ENCODE measurements at places on chromosomes 7 and 10. TPM values are rescaled to one million over a fixed set of nuclear protein-coding genes. Genes with fewer than 3 reads are reported as not detected.

- DNase-seq: peak; percentile 55
Observed at GRCh38 chr10:44253769-44254462, 131.0 kb downstream of the CXCL12 start.

Gene GIMAP5
- 26.5 TPM for total RNA-seq

DNA sequence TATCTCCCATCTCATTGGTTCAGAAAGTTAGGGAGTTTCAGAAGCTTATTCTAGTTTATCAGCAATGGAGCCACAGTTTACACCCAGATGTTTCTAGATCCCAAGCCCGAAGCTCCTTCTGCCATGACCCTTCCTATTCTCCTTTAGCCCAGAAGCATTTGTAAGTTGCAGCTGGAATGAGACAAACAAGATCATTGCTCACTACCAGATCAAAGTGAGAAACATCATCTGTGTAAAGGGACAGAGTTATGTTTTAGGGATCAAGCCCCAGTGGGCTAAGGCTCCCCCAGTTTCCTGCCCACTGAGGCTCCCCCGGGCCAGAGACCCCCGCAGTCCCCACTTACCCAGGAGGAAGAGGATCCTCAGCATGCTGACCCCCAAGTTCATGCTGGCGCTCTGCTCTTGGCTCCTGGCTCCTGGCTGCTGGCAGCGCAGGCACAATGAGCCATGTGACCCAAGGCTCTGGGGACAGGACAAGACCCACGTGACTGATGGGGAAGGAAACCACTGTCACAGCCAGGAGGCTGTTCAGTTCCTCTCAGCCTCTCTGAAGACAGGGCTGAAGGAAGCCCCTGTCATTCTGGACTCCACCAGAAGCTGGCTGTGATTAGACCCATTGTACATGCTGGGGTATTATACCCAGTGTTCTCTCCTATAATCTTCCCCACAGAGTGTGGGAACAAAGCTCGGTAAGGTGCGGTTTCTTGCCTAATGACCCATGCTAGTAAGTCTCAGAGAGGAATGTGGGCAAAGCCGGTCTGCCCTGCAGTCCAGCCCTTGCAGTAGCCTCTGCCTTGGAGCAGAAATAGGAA is at the start of gene TMEM273:
Gene TMEM273, minus strand, starts transcription at position 442 of the 812 bp plus-strand sequence. Its CDS starts 55 bp downstream, at position 387.
- DNase-seq: peak; percentile 40

Gene DHX32
- total RNA-seq: 31.7 TPM

Gene NPC1L1
- not detected for total RNA-seq

GRCh38 chr7:55490099-55490498 is 82.2 kb downstream of the VOPP1 start:
- DNase-seq: no peak

DNA sequence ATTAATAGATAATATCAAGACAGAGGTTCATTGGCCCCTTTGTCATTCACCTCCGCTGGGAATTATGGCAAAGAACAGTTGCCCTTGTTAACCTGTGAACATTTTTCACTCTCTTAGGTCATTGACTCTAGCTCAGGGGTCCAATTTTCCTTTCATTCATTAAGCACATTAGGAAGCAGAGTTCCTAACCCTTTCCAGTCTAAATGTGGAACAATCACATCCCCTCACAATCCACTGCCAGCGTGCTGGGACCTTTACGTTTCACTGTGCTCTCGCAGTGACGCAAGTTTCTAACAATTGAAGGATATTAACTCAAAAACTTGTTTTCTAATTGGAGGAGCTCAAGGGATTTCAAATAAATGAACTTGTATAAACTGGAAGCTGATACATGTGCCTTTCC is 79.3 kb upstream of the MEOX2 start:
- DNase-seq: no peak

GRCh38 chr10:11018432-11018841 is 765 bp downstream of the CELF2 start:
- DNase-seq: peak; percentile 20

Gene NOD1
- total RNA-seq: 50.4 TPM

GRCh38 chr10:96322275-96322674 is 18.0 kb downstream of the DNTT start:
- no peak for DNase-seq

Gene MTERF1
- 27.3 TPM for total RNA-seq

Gene MORN4
- total RNA-seq: 11.3 TPM

DNA sequence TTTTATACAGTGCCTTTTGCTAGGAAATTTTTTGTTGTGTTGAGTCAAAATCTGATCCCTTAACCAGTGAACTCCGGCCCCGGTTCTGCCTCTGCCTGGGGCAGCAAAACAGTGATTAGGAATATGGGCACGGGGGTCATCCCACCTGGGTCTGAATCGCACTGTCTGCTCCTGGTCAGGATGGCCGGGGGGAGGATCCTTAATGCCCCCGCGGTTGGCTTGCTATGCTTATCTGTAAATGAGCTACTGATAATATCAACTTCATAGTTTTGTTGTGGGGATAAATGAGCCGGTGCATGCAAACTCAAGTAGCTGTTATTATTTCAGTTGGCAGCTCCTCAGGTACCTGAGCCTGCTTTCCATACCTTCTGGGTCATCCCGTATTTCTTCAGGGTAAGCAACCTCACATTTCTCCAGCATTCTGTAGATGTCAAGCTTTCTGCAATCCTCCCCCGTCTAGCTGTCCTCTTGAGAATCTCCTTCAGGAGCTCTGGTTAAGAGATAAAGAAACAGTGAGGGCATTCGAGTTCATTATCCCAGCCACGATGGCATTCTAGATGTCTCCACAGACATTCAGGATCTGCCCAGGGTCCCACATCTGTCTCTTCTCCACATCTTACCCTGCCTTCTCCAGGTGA is 592.2 kb downstream of the SDK1 start:
- no peak for DNase-seq

All from thyroid gland (tissue), 4 donors.